Stimulated activated CD8-positive, alpha-beta memory T cell treated with anti-CD3 and anti-CD28 coated beads, Interleukin-15, amount 100 ng/mL, for 24 hours (primary cell): ENCODE measurements at places on chromosomes 13 and 19.

- no peak for DNase-seq
Observed at GRCh38 chr19:13070425-13071140, 32.1 kb downstream of the LYL1 start.

GRCh38 chr13:102470283-102470917 is 68.6 kb upstream of the FGF14 start:
- DNase-seq, result no peak

- no peak for DNase-seq
Observed at GRCh38 chr19:49669516-49669915, 3.8 kb downstream of the BCL2L12 start.

DNA sequence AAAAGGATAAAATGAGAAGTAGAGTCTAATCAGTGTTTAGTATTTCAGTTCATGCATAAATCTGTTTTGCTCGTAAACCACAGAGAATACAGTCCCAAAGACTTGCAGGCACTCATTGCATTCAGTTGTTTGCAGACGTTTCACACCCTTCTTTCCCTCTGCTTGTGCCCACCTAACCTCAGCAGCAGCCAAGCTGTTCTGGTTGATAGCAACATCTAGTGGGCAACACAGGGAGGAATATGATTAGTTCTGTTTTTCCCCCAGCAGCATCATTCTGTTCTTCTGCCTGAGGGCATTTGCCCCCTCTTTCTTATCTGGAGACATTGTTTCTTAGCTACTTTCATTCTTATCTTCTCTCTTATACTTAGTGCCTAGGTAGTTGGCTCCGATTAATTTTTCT is 135.6 kb downstream of the PAN3 start:
- DNase-seq, result no peak

DNA sequence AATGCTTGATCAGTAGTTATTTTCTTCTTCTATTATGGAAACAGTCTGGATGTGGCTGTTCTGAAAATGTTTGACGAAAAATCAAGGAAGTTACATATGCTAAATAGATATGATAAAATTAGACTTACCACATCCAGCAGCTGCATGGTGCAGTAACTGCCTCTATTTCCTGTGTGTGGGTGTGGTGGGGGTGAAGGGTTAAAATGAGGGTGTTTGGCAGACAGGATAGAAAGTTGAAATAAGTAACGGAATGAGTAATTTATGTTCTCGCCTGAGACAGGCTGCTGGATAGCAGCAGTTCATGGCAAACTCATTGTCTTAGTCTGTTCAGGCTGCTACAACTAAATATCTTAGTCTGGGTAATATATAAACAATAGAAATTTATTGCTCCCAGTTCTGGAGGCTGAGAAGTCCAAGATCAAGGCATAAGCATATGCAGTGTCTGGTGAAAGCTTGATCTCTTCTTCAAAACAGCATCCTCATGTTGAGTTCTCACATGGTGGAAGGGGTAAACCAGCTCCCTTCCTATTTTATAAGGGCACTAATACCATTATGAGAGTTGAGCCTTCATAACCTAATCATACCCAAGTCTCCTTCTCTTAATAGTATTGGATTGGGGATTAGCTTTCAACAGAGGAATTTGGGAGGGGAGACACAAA is 1248.9 kb downstream of the SLITRK5 start:
- no peak for DNase-seq

- no peak for DNase-seq
Observed at GRCh38 chr19:52991484-52991883, 22.2 kb upstream of the ERVV-1 start.

DNA sequence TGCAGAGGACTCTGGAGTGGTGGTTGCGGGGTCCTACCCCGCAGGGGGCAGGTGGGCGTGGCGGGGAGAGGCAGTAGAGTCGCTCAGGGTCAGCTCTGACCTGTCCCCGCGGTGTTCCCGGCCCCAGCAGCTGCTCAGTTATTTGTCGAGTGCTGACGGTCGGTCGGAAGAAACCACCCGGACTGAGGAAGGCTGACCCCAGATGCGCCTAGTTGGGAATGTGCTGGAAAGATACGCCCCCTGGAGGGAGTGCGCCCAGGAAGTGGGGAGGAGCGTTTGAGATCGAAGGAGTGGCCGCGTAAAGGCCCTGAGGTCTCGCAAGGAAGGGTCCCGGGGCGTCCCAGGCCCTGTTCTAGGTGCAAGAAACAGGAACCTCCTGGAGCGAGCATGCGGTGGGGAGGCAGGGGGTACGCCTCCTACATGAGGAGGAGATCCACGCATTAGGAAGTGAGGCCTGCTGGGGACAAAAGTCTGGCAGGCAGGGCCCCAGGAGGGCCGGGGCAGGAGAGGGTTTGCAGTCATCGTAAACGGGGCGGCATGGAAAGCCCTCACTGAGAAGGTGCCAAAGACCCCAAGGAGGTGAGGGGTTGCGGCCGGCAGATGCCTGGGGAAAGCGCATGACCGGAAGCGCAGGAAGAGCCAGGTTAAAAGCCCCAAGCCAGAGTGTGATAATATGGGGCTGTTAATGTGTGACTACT is 9.2 kb downstream of the CCDC8 start:
- no peak for DNase-seq

GRCh38 chr13:90732049-90732448 is 615.4 kb upstream of the MIR17HG start:
- DNase-seq, result no peak

DNA sequence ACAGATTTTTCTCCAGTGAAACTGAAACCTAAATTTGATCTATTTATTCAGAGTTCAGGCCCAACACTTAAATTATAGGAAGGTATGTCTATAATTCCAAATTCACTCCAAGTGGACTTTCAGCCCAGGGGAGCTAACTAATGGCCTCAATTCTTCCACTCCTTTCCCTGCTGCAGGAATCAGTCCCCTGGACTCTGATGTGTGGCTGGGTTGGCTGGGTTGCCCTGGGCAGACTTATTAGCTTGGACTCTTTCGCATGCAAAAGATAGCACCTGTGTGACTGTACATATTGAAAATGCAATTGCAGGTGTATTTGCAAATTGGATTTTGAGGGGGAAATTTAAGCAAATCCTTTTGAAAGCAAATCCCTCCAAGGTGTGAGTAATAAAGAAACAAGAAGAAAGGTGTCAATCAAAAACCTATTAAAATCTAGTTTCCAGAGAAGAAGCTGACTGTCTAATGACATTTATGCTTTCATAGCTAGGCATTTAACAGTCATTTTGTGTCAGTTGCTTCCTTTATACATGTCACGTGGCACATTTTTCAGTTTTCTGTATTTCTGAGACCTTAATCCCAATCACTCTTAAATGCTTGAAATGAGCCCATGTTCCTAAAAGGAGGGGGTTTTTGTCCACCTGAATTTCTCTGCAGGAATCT is 42.7 kb downstream of the KLF5 start:
- DNase-seq, result no peak

- DNase-seq, result no peak
Observed at GRCh38 chr13:21405309-21405708, 53.8 kb downstream of the ZDHHC20 start.

- DNase-seq, result no peak
Observed at GRCh38 chr13:41785402-41786172, 175.3 kb downstream of the VWA8 start.

- no peak for DNase-seq
Observed at GRCh38 chr19:4371247-4372164, 28.1 kb downstream of the MPND start.

- DNase-seq, result no peak
Observed at GRCh38 chr13:90713441-90714133, 633.9 kb upstream of the MIR17HG start.

- no peak for DNase-seq
Observed at GRCh38 chr19:55500368-55500952, 12.2 kb downstream of the SSC5D start.

DNA sequence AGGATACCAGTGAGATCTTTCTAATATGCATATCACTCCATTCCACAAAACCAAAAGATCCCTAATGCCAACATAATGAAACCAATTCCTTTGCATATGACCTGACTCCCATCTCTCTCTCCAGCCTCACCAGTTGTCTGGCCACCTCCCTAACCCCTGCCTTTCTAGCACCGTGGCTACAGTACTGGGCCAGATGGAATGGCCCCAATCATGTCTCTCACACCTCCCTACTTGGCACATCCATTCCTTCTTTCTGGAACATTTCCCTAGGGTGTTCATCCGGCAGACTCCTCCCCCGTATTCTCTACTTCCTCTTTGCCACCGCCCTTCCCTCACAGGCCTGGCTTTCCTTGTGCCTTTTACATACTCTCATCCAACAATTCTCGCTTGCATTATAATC is 62.0 kb downstream of the GPALPP1 start:
- DNase-seq, result no peak

DNA sequence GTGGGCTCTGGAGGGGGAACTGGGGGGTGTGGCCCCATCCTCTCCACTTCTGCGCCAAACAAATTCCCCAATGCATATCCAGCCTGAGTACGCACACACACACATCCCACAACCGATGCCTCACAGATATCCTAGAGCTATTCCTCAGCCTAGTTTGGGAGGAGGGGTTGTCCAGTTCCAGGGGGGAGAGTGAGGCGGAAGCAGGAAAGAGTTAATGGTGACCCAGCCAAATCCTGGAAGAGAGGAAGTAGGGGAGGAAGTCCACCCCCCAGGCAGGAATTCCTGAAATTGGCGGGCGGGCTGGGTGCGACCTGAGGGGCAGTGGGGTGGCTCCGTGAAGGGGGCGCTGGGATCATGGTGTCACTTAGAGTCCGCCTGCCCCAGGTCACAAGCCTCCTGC is 897 bp downstream of the GPR4 start:
- no peak for DNase-seq

DNA sequence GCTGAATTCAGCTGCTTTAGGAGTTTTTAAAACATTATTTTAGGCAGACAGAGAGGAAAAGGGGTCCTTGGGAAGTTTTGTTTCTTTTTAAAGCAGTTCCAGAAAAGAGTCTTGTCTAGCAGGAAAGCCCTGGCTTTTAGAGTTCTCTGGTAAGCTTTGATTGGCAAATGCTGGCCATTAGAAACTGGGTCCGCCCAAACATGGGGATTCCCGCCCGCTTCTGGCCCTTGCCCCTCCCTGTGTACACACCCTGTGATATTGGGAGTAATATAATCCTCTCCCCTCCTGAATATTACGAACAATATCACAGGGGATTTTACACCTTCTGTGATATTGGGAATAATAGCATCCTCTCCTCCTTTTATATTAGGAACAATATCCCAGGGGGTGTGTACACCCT is 58.9 kb downstream of the ERICH4 start:
- no peak for DNase-seq

- DNase-seq, result no peak
Observed at GRCh38 chr13:62060570-62060969, 644.9 kb upstream of the PCDH20 start.

- DNase-seq, result no peak
Observed at GRCh38 chr19:47492137-47492533, 8.1 kb upstream of the KPTN start.

DNA sequence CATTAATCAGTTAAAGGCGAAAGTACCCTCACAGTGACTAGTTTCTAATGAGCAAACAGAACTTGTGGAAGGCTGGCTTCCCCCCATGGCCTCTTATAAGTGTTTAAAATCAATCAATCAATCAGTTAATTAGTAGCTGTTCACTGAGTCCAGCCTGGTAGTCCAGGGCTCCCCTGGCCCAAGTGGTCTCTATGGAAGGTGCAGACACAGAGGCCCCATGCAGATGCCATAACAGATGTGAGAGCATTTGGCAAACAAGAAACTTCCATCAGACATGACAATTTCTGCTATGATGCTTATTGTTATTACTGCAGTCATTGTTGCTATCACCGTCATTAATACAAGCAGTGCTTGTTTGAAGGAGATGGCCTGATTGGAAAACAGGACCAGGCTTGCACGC is 179.0 kb upstream of the TSHZ3 start:
- DNase-seq, result no peak

DNA sequence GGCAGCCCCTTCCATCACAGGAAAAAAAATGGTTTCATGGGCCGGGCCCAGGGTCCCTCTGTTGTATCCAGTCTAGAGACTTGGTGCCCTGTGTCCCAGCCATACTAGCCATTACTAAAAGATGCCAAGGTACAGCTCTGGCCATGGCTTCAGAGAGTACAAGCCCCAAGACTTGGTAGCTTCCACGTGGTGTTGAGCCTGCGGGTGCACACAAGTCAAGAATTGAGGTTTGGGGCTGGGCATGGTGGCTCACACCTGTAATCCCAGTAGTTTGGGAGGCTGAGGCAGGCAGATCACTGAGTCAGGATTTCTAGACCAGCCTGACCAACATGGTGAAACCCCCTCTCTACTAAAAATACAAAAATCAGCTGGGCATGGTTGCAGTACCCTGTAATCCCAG is 214.3 kb downstream of the LIG4 start:
- DNase-seq, result no peak

- no peak for DNase-seq
Observed at GRCh38 chr13:110063490-110064421, 243.2 kb downstream of the COL4A1 start.

DNA sequence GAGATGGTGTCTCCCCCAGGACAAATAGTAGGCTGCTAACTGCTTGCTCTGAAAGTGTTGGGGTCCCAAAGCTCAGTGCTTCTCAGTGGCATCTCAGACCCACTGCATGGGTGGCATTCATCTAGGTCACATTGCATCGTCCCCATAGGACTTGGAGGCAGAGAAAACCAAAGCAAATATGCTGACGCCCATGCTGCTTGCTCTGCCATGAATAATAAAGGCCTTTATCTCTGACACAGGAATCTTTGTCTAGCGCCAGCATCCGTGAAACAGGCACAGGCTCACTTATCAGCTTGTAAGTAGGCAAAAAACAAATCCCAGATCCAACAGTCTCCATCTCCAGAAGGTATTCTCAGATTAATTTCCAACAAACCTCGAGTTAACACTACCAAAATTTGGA is 18.9 kb upstream of the IPO5 start:
- no peak for DNase-seq

- DNase-seq, result no peak
Observed at GRCh38 chr13:38804536-38804935, 117.7 kb downstream of the FREM2 start.

- no peak for DNase-seq
Observed at GRCh38 chr19:17240062-17240752, 5.5 kb downstream of the NR2F6 start.

GRCh38 chr13:35789335-35790165 is 313.1 kb upstream of the MAB21L1 start:
- no peak for DNase-seq

DNA sequence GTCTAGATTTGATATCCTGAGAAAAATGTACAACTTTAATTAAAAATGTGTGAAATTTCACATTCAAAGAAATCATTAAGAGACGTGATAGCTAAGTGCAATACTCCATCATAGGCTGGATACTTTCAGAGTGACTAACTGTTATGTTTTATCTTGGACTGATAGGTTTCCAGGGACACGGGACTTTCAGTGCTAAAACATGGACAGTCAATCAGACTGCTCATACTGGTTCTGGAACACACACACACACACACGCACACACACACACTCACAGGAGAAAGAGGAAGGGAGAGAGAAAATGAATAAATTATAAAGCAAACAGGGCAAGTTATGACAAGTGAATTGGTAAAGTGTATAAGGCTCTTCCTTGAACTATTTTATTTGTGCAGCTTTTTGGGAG is 955.9 kb downstream of the SLITRK5 start:
- no peak for DNase-seq

GRCh38 chr19:33260628-33261418 is 35.2 kb upstream of the SLC7A10 start:
- no peak for DNase-seq

GRCh38 chr13:87084192-87084591 is 587.0 kb upstream of the SLITRK5 start:
- DNase-seq, result no peak
